DMS153 (cell line): ENCODE measurements at places on chromosomes 7 and 10.

DNA sequence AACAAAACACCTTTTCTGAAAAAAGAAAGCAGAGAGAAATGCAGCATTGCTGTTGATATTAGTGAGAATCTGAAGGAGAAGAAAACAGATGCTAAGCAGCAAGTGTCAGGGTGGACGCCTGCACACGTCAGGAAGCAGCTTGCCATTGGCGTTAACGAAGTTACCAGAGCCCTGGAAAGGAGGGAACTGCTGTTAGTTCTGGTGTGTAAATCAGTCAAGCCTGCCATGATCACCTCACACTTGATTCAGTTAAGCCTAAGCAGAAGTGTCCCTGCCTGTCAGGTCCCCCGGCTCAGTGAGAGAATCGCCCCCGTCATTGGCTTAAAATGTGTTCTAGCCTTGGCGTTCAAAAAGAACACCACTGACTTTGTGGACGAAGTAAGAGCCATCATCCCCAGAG, 6.4 kb downstream of the RPP38 start:
- no peak for DNase-seq

DNA sequence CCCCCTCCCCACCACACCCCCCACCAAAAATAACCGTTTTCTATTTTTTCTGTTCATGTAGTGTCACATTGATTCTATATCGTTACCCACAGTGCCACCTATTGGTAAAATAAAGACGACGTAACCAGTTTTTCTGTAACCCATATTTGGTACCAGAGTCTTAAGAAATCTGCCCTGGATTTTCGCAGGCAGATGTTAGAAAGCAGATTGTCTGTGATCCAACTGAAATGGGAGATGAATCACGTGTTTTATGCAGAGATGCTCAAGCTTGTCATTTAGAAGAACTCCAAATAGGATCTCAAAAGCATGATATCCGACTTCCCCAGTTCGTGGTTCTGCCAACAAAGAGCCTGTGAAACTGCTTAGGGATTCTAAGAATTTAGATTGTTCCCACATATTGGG, 261.1 kb upstream of the CSTF2T start:
- DNase-seq, result no peak

DNA sequence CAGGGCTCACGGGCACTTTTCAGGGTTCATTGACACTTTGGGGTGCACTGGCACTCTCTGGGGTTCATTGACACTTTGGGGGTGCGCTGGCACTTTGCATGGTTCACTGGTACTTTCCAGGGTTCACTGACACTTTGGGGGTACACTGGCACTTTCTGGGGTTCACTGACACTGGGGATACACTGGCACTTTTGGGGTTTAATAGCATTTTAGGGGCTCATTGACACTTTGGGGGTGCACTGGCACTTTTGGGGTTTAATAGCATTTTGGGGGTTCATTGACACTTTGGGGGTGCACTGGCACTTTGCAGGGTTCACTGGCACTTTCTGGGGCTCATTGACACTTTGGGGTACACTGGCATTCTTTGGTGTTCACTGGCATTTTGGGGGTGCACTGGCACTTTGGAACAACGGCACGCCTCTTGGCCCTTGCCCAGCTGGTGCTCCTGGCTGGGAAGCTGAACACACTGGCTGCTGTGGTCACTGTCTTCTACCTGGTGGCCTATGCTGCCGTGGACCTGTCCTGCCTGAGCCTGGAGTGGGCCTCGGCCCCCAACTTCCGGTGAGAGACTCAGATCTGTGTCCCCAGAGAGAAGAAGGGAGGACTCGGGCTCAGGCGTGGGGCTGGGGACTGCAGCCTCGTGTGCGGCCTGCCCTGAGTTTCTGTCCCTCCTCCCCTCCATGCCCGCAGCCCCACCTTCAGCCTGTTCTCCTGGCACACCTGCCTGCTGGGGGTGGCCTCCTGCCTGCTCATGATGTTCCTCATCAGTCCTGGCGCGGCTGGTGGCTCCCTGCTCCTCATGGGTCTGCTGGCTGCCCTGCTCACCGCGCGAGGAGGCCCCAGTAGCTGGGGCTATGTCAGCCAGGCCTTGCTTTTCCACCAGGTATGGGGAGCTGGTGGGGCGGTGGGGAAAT, 6.2 kb upstream of the TRIP6 start:
- no peak for DNase-seq

DNA sequence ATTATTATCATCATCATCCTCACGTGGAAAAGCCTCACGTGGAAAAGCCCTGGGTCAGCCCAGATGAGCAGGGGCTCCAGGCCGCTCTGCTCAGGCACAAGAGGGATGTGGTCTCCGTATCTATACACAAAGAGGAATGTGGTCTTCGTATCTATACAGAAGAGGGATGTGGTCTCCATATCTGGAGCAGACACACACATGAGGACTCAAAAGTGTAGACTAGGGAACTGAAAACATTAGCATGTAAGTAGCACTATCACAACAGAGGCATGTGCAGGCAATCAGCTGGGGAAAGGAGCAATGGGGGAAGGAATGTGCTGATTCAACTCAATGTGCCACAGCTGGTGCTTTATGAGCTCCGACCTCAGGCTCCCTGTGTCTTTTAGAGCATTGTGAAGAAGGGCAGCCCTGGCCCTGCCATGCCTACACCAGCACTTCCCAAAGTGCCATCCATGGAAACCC, 86.5 kb downstream of the PLXNA4 start:
- no peak for DNase-seq

- DNase-seq, result no peak
Observed at GRCh38 chr7:106369816-106370215, 85.0 kb upstream of the NAMPT start.

DNA sequence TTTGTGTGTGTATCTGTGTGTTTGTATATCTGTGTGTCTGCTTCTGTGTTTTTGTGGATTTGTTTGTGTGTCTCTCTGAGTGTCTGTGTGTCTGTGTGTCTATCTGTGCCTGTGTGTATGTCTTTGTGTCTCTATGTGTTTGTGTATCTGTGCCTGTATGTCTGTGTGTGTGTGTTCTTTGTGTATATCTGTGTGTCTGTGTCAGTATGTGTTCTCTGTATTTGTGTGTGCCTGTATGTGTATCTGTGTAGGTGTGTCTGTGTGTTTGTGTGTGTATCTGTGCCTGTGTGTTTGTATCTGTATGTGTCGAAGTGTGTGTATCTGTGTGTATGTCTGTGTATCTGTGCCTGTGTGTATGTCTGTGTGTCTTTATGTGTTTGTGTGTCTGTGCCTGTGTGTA, 118.2 kb downstream of the SH2D4B start:
- DNase-seq, result no peak

GRCh38 chr10:88676283-88677060, 12.2 kb downstream of the LIPF start:
- DNase-seq, result no peak

DNA sequence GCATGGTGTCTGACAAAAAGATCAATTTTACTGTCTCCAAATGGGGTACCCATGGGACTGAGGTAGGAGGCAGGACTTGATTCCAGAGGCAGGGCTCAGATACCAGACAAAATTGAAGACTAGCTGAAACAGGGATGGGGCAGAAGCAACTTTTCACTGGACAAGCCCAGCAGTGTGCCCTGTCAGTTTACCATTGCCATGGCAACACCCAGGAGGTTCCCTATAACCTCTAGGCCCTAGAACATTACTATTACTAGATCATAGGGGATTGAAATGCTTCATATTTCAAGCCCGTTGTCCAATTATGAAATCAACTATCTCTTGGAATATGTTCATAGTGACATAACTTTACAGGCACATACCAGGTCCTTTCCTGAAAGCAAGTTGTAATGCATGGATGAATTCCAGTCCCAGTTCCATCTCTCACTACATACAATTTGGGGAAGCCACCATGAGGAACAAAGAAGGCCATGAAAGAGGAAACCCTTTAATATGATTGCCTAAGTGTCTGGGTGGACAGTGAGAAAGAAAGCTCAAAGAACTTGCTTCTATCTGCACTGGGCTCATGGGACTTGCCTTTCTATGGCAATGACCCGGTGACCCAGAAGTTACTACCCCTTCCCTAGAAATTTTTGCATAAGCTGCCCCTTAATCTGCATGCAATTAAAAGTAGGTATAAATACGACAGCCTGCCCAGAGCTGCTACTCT, 557.9 kb downstream of the KCNMA1 start:
- no peak for DNase-seq

- no peak for DNase-seq
Observed at GRCh38 chr7:138755842-138756590, 41.8 kb upstream of the TMEM213 start.

- no peak for DNase-seq
Observed at GRCh38 chr10:58438340-58438871, 53.2 kb downstream of the TFAM start.
